Cortex of kidney (tissue), 1 donor: ENCODE measurements at places on chromosomes 16 and 17.

- no peak for DNase-seq
These were observed 2230.4 kb downstream of the TP53TG3F start for GRCh38 chr16:35689764-35690163.

- DNase-seq, result no peak
These were observed 19.6 kb downstream of the ABCA6 start for GRCh38 chr17:69122065-69122464.

DNA sequence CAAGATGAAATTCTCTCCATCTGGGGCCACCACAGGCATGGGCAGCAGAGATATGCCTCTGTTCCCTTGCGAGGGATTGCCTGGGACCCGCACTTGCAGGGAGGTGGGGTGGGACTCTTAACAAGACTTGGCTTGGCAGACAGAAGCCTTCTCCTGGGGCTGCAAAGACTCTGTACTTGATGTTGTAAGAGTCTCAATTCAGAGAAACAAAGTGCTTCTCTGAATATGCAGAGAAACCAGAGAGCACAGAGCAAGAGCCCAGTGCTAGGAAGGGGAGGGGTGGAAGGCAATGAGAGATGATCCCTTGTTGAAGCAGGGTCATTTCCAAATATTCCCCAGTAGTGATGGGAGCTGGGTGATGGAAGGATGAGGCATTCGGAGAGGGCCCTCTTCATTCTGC lies 2.2 kb downstream of the MMP28 start:
- no peak for DNase-seq

DNA sequence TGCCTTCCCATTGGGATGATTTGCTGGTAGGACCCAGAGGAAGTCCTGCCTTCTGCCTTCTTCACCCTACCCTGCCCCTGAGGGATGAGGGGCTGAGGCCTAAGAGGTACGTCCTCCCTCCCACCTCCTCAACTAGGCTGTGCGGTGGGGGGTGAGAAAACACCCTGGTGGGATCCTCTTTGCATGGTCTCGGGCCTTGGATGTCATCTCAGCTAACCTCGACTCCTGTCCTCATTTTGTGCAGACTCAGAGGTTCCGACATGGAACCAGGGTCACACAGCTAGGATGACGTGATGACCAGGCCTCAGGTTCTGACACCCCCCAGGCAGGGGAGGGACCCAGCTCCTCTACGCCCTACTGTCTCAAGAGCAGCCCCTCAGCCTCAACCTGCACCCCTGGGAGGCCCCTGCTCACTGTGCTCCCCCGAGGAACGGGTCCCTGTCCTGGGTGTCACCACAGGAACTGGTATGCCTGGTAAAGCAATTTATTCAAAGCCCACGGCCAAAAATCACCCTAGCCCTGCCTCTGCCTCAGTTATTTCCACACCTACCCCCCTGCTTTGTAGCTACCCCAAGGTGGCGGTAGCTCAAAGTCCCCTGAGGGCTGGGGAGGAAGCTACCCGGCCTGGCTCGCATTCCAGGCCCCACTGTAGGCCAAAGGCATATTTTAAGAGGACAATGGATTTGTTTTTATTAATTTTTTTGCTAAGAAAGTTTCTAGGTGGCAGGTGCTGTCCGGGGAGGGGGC lies 17.5 kb downstream of the UNC13D start:
- no peak for DNase-seq

- no peak for DNase-seq
These were observed 106.2 kb upstream of the ZNF469 start for GRCh38 chr16:88276591-88276990.

DNA sequence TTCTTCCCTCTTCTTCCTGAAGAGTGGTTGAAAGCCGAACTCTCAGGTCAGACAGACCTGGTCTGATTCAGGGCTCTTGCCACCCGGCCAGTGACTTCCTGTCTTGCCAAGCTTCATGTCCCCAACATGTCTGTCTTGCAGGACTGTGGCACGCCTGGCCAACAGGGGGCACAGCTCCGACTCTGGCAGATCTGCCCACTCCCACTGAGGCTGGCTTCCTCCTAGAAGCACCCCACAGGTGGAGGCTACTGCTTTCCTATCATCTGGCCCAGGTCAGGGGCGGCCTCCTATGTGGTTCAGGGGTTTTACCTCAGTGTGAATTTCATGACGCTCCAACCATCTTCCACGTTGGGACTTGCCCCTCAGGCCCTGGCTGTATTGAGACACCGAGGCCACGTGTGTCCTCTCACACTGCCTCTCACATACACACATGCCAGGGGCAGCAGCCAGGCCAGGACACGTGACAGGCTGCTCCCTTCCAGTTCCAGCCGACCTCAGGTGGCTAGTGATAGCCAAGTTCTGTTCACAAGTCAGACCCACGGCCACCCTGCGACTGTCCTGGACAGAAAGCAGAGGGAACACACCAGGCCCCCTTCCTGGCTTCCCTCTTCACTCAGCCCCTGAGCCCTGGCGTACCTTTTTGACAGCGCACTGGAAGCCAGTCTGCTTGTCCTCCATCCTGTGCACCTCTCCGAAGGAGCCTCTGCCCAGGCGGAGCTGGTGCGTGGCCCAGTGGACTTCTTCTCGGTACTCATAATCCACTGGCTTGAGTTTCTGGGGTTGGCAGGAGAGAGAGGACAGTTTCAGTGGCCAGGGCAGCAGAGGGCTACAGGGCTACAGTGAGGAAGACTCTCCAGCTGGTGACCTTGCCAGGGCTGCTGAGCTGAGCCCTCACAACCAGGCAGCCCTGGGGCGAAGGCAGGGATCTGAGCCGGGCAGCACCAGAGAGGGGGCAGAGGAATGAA lies 22.6 kb upstream of the SPATA32 start:
- no peak for DNase-seq

GRCh38 chr17:8679126-8679525 lies 48.6 kb upstream of the MYH10 start:
- no peak for DNase-seq

- DNase-seq, result no peak
These were observed 3.7 kb downstream of the TMC8 start for GRCh38 chr17:78133971-78134898.
